ENCODE measurements at places on chromosomes 5 and 9.

DNA sequence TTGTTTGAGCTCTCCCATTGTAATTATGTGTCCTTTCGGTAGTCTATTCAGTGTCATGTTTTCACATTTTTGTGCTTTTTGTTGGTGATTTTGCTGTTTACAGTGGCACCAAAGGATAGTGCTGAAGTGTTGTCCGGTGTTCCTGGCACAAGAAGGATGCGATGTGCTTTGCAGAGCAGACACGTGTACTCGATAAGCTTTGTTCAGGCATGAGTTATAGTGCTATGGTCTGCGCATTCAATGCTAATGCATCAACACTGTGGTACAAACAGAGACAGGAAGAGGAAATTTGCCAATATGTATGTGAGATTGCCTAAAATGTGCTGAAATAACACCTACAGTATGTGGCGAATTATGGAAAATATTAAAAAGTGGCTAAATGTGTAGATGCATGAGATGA, 913.4 kb upstream of the ACO1 start:
- DNase-seq: no peak

DNA sequence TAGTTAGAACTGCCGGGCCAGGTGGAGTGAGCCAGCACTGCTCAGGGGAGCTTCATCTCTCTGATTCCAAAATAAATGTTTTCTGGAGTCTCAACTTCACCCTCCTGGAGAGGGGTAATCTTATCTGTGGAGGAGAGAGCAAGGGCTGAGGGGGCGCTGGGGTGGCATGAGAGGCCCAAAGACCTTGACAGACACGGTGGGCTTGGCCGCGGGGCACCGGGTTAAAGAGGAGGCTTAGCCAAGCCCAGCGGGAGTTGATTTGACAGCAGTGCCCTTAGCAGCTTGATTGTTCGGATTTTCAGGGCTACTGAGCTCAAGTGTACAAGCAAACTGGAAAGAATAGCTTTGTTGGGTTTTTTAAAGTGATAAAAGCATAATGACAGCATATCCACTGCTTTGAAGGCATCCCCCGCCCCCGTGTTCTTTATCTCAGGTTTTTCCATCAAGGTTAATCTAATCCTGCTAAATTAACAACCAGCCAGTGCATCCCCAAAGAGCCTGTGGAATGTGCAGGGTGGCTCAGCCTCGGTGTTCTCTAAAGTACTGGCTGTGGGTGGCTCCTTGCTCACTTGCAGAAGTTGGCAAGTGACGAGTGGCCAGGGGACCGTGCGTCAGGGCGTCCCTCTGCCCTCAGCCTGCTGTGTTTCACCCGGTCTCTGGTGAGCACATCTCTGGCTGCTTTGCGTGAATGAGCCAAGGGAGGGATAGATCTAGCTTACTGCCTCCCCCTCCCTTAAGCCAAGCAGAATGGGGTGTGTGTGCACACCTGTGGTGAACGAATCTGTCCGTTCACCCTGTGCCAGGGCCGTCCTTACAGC, 5.5 kb downstream of the QRFP start:
- DNase-seq: no peak

GRCh38 chr9:17217272-17217671, 82.4 kb downstream of the CNTLN start:
- no peak for DNase-seq

- no peak for DNase-seq
Measured at GRCh38 chr5:31941151-31941755, 232.9 kb downstream of the GOLPH3 start.

DNA sequence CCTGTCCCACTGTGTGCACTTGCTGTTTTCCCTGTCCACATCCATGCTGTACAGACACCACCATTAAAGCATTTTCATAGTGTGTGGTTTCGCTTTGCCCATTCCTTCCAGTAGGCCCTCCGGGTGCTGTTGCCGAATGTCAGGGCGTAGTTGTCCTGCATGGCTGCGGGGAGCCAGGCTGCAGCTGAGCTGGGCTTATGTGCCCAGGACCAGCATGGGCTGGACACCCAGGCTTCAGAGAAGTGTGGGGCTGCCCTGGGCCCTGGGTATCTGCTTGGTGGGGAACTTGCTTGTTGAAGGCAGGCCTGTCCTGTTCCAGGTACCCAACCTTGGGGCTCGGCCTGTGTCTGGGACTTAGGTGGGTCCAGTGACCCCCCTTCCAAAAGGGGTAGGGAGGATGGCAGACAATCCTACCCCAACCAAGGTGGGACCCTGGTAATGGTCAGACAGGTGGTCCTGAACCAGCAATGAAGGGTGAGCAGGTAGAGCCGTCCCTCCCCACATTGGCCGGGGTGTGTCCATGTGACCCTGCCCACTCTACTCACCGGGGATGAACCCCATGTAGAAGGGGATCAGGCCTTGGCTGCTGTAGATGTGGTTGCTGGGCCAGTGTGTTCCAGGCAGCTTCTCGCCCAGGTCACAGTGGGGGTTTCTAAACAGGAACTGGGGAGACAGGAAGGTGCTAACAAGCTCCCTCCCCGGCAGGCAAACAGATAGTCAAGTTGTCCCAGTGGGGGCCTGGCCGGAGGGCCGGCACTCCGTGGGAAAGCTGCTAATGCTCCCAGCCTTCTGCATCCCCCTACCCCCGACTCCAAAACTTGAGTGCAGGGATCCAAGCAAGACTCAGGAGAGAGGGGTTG, 2.8 kb downstream of the TUBB4B start:
- DNase-seq: no peak

- no peak for DNase-seq
Measured at GRCh38 chr5:112534611-112535255, 115.7 kb upstream of the EPB41L4A start.

DNA sequence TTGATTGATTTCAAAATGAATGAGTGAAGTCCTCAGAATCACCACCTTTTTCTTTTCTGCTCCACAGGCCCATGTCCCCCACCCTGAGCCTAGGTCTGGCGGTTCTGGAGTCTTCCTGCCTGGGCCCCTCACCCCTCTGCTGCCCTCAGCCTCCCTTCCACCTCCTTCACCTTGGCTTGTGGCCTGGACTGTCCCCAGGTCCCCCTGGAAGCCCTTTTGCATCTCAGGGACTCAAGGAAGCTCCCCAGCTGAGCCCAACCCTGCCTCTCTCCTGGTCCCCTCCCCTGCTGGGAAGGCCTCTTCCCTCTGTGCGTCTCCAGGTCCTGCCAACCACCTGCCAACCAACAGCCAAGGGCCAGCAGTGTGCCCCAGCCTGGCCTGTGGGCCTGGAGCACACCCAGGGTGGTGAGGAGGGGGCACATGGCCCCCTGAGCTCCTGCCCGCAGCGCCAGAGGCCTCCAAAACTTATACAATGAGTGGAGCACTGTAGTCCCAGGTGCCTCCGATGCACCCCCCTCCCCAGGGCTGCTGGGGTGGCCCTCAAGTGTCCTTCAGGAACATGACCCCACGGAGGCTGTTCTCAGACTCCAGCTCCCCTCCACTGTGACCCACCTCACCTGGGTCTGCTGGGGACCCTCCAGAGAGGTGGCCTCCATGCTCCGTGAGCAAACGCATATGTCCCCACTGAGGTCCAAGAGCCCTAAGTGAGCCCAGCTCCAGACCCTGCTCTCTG, 20.3 kb downstream of the GLT6D1 start:
- no peak for DNase-seq

GRCh38 chr5:32833663-32834062, 122.5 kb downstream of the NPR3 start:
- DNase-seq: no peak

- DNase-seq: no peak
Measured at GRCh38 chr5:109247986-109248385, 161.8 kb downstream of the PJA2 start.

GRCh38 chr5:9337928-9338595, 207.8 kb downstream of the SEMA5A start:
- no peak for DNase-seq

GRCh38 chr5:18828351-18828750, 1159.6 kb downstream of the CDH18 start:
- no peak for DNase-seq

GRCh38 chr5:93570294-93571113, 10.5 kb downstream of the NR2F1-AS1 start:
- DNase-seq: no peak

- DNase-seq: no peak
Measured at GRCh38 chr9:9552665-9553064, 1060.1 kb downstream of the PTPRD start.

- no peak for DNase-seq
Measured at GRCh38 chr9:120892748-120893610, 16.0 kb upstream of the PHF19 start.

DNA sequence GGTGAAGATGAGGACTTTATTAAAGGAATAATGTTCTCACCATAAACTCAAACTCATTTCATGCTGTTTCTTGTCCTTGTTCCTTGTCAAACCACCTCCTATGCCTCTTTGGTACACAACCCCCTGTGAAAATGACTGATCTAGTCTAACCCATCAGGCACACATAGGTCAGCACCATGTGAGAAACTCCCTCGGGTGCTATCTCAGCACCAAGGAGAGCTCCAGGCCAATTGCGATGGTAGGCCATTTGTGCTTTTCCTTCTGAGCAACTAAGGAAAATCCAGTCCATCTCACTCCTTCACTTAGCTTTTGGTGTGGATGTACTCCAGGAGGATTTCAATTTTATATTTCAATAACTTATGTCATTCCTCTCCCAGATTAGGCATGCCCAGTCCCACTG, 199.8 kb downstream of the ZNF608 start:
- no peak for DNase-seq

- DNase-seq: no peak
Measured at GRCh38 chr5:96994493-96994892, 58.6 kb downstream of the LNPEP start.

- DNase-seq: no peak
Measured at GRCh38 chr9:117963493-117964090, 259.4 kb downstream of the TLR4 start.

GRCh38 chr5:146867996-146868708, 10.4 kb downstream of the PPP2R2B start:
- DNase-seq: no peak

DNA sequence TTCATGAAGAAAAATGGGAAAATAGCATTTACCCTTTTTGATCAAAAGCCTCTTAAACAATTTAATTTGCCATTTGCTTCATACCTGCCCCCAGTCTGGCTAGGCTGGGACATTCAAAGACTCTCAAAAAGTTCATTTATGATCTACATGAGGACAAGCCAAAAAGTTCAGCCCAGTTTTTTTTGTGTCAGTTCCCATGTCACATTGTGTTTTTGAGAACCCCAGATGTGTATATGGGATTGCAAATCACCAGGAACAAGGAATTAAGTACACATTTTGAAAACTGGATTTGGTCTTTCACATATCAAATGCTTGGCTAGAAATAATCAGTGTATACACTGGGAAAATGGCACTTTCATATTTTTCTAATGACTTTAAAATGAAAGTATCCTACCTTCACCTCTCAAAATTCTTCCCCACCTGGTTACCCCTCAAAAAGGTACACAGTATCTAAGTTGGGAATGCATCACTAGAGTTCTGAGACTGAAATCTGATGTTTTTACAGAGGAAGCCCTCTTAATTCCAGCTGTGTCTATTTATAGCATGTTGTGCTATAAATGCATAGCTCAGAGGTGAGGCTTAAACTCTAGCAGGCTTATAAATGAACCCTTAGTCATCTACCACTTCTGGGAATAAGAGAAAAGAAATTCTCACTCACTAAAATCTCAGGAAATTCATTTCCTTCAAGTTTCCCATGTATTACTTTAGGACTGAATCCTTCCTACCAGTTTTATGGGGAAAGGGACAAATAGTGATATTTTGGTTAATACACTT, 9.3 kb downstream of the STOM start:
- DNase-seq: no peak

DNA sequence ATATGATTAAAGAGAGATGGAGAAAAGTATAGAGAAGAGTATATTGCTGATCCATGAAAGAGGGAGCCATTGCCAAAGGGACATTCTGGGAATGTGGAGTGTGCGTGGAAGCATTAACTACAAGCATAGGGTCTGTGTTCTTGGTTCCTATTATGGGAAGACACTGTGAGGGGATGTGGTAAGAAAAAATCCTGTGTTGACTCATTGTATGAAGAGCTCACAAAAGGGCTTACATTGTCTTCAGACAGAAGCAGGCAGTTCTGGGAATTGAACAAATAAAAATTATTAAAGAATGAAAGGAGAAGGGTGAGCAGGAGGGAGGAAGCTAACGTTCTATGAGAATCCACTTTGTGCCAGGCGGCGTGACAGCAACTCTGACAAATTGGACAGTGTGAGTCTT, 250.4 kb upstream of the CHD1 start:
- DNase-seq: no peak

DNA sequence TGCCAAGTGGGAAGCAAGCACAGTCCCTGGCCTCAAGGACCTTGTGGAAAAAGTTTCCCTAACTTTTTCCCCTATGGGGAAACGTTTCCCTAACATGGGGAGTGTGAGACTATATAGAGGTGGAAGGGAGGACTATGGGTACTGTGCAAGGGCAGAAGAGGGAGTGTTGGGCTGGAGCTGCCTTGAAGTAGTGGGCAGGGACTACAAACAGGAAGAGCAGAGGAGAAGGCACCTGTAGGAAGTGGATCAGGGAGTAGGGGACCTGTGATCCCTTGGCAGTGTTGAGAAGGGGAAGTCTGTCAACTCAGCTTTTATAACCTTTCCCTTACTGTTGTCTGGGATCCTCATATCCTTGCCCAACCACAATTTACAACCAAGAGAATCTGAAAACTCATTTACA, 1.4 kb downstream of the CMYA5 start:
- DNase-seq: no peak

DNA sequence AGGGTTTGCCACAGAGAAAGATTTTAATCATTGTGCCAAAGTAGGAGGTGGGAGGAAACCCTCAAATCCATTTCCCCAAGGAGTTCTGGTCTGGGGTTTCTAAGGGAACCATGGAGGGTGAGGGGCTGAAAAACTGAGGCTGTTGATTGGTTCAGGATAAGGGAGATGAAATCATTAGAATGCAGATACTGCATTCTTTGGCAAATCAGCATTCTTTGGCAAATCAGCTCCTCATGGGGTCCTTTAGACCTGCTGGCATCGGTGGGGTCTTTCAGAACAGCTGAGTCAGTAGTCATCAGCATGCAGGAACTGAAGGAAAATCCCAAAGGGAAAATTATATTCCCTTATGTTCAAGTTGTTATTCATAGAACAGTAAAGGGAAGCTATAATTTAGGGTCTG, 585.5 kb downstream of the ISL1 start:
- no peak for DNase-seq

DNA sequence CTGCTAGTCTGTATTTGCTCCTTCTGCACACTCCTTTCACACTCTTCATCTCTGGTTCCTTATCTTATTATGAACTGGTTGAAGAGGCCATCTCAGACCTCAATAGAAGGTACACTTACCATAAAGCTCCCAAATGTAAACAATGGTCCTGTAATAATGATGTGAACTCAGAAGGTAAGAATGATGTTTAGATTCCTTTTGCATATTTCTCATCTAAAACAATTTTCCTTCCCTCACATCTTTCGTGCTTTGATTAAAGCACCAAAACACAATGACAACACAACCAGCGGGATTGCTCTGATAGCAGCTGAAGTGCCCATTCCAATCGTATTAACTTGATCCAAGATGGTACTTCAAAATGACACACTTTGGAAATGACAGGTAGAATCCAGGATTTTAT, 34.3 kb downstream of the NFIB start:
- DNase-seq: no peak

- no peak for DNase-seq
Measured at GRCh38 chr5:140072812-140073211, 29.7 kb upstream of the NRG2 start.

GRCh38 chr9:104748359-104749031, 1.0 kb downstream of the NIPSNAP3A start:
- no peak for DNase-seq
